ENCODE measurements at places on chromosomes 7 and 10.

GRCh38 chr10:31346953-31347352 is 27.9 kb downstream of the ZEB1 start:
- no peak for DNase-seq

DNA sequence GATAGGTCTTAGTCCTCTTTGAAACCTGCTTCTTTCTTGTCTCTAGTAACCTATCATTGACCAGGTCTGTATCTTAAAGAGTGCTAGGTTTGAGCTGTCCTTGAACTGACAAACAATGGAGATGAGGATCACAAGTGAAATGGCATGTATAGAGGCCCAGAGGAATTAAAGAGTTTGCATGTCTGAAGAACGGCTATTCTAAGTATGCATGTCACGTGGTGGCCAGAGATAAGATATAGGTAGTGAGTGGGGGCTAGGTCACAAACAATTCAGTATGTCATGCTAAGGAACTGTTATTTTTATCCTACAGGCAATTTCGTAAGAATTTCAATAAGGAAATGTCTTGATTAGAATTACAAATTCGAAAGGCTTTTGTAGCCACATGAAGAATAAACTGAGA is 95.3 kb downstream of the SUGCT start:
- no peak for DNase-seq

DNA sequence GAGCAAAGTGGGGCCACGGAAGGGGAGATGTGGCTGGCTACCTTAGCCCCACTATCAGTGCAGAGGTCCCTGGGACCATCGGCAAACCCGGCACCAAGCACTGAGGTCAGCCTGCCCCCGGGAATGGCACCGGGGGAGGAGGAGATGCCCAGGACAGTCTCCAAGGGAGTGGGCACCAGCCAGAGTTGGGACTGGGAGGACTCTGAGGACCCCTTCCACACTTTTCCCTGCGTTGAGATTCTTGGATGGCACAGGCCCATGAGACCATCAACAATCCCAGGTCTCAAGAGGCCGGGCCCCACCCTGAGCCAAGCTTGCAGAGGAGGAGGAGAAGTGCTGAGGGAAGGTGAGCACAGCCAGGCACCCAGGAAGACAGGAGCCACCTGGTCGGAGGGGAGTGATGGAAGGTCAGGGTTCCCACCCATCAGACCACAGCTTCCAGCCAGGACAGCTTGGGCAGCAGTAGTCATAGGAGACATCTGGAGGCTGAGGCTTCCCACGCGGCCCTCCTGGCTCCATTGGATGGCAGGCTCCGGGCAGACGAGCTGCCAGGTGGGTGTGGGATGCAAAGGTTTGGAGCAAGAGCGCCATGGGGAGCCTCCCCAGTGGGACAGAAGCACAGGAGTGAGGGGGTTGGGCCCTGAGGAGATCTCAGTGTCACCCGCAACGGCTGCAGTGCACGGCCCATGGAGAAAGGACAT is 2.6 kb upstream of the OPN4 start:
- no peak for DNase-seq

DNA sequence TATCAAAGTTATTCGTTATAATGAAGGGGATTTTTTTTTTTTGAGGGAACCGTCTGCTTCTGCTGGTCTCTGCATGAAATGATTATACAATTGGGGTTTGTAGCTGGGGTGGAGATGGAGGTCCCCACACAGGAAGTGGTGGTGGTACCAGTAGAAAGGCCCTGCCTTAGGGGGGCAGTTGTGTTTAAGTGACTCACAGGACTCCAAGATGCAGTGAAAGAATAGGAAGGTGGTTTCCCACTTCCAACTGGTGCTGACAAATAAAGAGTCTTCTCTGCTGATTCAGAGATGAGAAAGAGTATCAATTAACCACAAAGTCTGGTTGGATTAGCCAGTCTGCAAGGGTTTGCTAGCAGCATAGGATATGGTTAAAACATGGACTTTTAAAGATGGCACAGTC is 376.0 kb downstream of the SORCS3 start:
- no peak for DNase-seq

DNA sequence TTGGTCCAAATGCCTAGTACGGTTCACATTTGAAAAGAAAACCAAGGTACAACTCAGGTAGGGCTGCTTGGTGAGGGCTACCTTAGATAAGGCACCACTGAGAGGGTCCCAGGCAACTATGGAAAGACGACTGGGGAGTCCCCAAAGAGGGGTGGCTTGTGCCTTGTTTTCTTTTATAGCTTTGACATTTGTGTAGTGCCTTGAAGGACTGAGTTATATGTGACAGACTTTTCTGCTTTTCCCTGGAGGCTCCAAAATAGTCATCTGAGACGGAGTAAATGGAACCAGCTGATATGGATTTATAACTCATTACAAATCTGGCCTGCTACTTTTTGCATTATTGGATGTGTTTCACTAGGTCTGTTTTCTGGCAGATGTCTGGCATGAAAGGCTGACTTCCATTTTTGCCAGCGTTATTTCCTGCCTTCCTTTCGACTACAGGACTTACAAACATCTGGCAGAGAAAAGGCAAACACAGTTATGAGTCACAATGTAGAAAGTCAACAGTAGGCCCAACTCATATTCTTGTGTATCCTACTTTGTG is 88.2 kb upstream of the IMMP2L start:
- DNase-seq: no peak

GRCh38 chr10:114908896-114909295 is 29.1 kb upstream of the TRUB1 start:
- no peak for DNase-seq

DNA sequence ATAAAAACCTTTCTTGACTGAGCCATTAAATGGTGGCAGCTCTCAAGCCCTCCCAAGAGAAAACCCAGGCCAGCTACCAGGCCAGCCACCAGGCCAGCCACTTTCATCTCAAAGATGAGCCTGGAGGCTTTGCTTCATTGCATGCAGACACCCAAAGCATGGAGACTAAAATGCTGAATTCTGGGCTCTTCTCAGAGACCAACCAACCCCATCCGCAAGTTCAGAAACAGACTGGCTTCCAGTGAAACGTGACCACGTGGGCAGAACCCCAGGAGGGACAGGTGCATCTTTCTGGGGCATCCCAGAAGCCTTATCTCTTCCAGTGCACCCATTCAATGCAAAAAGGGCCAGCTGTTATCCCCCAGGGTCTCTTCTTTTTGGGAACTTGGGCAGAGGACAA is 20.9 kb downstream of the CHST15 start:
- DNase-seq: no peak
